Activated naive CD8-positive, alpha-beta T cell treated with anti-CD3 and anti-CD28 coated beads for 36 hours (primary cell): ENCODE measurements at places on chromosomes 5 and 9. TPM values are rescaled to one million over a fixed set of nuclear protein-coding genes. Genes with fewer than 3 reads are reported as not detected.

The LCN10 gene
- 5.4 TPM for total RNA-seq

The PRSS3 gene
- total RNA-seq, result not detected

The BTNL3 gene
- total RNA-seq, result not detected

The LHX6 gene
- 0.16 TPM for total RNA-seq

The SLC25A2 gene
- 0.21 TPM for total RNA-seq

The HK3 gene
- total RNA-seq, result not detected

The NMRK1 gene
- total RNA-seq, result 9.0 TPM

The CCL28 gene
- 13.4 TPM for total RNA-seq

The TSLP gene
- total RNA-seq, result 0.99 TPM

The PTAR1 gene
- 27.1 TPM for total RNA-seq

The MED22 gene
- total RNA-seq, result 42.3 TPM

The RPL37 gene
- total RNA-seq, result 1,706 TPM

The MED10 gene
- total RNA-seq, result 57.1 TPM

The TMOD1 gene
- 1.2 TPM for total RNA-seq

The EIF4EBP3 gene
- total RNA-seq, result 13.9 TPM

The TEK gene
- total RNA-seq, result not detected

The TMC1 gene
- not detected for total RNA-seq

The UGT3A2 gene
- total RNA-seq, result not detected

The NTRK2 gene
- total RNA-seq, result 0.02 TPM

The CKMT2 gene
- total RNA-seq, result not detected

The CDH9 gene
- total RNA-seq, result not detected

The SLCO6A1 gene
- not detected for total RNA-seq

The OMD gene
- total RNA-seq, result not detected

The SNCAIP gene
- total RNA-seq, result not detected

The APBA1 gene
- 0.23 TPM for total RNA-seq

The STOM gene
- 36.0 TPM for total RNA-seq
